ENCODE measurements at places on chromosomes 4 and X. TPM values are rescaled to one million over a fixed set of nuclear protein-coding genes. Genes with fewer than 3 reads are reported as not detected.

Gene NSD2
- 41.0 TPM for total RNA-seq

Gene CTAG2
- not detected for total RNA-seq

Gene ARMCX1
- total RNA-seq = 29.0 TPM

Gene XG
- 16.3 TPM for total RNA-seq

Gene PRRG3
- not detected for total RNA-seq

Gene DCAF8L2
- not detected for total RNA-seq

Gene NXF2
- total RNA-seq = not detected

Gene F8A3
- 0.32 TPM for total RNA-seq

Gene CYTL1
- not detected for total RNA-seq

Gene IBSP
- not detected for total RNA-seq

Gene SSX2
- total RNA-seq = not detected

Gene GPC3
- total RNA-seq = not detected

Gene ESX1
- total RNA-seq = not detected

Gene CCDC110
- 0.38 TPM for total RNA-seq

Gene GPRIN3
- total RNA-seq = not detected

Gene CTPS2
- 8.0 TPM for total RNA-seq

Gene SLC7A11
- 67.2 TPM for total RNA-seq

Gene EREG
- total RNA-seq = 4.4 TPM

Gene CT55
- not detected for total RNA-seq

Gene ZFP42
- total RNA-seq = not detected

Gene BEX3
- 154 TPM for total RNA-seq

Gene SPANXN2
- total RNA-seq = not detected

Gene FGFBP1
- total RNA-seq = not detected

Gene MAGEB6
- not detected for total RNA-seq

Gene FAAH2
- 0.11 TPM for total RNA-seq

Gene WDR17
- 0.22 TPM for total RNA-seq

Gene USP17L17
- not detected for total RNA-seq

Gene BCAP31
- 180 TPM for total RNA-seq

Gene CRMP1
- not detected for total RNA-seq
